ENCODE measurements at places on chromosomes 13 and 19.

- DNase-seq = no peak
Observed at GRCh38 chr13:58399263-58399662, 767.7 kb downstream of the PCDH17 start.

GRCh38 chr13:105403086-105403485 lies 1132.4 kb downstream of the EFNB2 start:
- DNase-seq = no peak

- no peak for DNase-seq
Observed at GRCh38 chr19:17296976-17297375, 6.2 kb downstream of the ABHD8 start.

- DNase-seq = no peak
Observed at GRCh38 chr19:46225558-46226004, 4.0 kb upstream of the IGFL1 start.

DNA sequence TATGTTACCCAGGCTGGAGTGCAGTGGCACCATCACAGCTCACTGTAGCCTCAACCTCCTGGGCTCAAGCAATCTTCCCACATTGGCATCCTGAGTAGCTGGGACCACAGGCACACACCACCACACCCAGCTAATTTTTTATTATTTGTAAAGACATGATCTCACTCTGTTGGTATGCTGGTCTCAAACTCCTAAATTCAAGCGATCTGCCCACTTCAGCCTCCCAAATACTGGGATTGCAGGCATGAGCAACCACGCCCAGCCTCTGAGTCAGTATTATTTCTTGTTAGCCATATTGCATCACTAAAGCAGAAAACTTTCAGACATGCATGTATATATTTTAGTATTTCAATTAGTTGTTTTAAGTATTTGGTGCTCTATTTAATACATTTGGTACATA lies 376.4 kb downstream of the GPC6 start:
- peak; percentile 5 for DNase-seq

DNA sequence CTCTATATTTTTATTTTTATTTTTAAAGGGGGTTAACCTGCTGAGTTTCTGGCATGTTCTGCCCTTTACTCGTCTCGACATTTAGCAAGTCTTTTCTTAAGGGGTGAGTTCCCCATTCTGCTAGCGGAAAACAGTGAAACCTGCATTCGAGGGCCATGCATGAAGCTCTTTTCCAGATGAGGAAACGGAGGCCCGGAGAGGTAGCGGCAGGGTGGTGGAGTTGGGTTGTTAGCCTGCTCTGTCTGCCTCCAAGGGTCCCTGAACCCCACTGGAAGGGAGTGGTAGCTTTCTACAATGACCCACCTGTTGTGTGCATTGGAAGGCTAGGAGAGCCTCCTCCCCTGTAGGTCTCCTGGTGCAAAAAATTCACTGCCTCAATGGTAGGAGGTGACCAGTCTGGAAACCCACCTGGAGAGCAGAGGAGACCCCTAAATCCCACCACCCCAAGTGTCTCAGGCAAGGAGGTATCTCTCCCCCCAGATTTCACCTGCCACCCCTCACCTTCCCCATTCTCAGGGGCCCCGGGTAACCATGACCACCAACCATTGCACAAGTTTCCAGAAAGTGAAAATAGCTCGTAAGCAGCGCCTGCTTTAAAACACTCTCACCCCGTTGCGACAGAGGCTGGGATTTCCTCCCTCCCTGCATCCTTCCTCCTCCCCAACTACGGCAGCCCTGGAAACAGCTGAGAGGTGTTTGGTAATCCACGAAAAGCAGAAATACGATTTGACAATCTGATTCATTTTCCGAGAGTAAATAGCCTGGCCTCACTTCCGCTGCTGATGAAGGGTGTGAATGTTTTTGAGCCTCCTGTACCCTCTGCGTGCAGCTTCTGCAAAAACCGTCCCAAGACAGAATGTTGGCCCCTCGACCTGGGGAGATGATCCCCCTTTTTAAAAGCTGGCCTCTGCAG lies 3.5 kb downstream of the KLF2 start:
- no peak for DNase-seq

DNA sequence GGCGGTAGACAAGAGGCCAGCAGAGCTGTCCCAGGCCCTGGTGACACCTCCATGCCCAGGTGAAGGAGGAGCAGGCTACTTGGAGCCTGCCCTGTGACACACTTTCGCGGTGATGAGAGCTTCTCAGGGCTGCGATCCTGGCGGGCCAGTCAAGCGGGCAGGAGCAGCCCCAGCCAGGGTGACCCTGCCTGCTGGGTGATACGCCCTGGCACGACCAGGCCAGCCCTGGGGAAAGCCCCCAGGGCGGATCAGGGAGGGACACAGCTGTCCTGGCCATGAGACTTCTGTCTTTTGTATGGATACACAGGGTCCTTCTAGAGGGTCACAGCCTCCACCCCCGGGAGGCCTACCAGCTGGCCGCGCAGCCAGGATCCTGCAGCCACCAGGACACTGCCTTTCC lies 13.1 kb downstream of the DNM2 start:
- no peak for DNase-seq

All from H54 (cell line).